Memory B cell (primary cell): ENCODE measurements at places on chromosomes 12 and 14.

DNA sequence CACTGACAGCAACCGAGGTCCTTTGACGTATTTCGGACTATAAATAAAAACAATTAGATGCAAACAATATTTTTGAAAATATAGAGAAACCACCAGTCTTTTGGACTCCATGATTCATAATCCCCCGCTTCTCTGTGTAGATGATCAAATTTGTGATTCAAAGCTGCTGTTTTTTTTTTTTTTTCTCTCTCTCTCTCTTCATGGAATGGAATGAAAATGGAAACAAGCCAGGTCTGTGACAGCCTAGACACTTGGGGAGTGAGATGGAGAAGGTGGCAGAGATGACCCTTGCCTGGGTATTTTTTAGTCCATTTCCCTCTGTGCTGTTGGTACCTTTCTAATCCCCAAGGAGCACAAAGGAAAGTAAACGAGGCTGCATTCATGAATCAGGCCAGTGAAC is 248.5 kb downstream of the GLT1D1 start:
- no peak for DNase-seq

DNA sequence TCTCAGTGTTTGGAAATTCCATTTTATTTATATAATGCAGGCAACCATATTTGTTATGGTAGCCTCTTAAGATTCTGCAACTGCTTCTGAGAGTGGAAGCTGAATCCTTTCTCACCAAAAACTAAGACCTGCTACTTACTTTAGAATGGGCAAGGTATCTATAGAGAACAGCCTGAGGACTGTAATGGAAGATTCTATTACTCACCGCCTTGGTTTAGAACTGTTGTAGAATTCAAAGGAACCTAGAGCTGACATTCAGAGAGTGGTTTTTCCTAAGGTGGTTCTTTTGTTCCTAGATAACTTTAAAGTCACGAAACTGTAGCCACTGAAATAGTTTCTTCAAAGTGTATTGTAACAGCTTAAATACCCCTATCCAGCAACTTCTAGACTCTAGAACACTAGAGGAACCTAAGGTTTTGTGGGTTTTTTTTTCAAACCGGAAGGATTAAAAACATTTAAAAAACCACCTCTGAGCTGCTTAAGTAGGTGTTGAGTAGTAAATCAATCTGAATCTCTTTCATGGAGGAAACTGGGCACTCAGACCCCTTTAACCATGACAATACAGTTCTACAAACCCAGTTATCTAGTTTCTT is 4.2 kb downstream of the TDP1 start:
- DNase-seq, result no peak

DNA sequence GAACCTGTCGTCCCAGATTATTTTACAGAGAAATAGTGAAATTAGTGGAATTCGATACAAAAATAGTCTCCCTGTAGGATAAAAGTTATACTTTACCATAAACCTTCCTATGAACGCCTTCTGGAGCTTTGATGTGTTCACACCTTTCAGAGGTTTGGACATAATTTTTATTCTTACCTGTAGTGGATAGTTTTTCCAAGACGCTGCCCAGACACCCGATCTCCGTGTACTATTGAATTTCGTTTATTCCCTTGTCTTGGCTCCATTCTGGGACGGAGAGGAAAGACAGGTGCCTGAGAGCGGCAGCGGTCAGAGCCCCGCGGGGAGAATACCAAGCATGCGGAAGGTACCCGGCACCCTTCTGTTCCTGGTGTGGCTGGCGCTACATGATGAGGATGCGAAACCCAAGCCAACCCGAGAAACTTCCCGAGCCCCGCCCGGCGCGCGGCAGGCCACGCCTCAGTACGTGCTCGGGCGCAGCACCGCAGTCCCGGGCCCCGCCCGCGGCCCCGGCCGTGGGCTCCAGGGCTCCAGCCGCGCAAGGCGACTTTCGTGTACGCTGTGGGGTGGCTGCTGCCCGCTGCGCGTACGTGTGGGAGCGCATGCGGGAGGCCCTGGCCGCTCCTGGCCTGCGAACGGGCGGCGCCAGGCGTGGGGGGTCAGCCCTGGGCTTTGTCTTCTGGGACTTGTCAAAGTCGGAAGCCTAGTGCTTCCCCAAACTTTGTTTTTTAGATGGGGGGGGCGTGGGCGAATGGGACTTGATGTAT is 11.3 kb upstream of the SNAPC1 start:
- DNase-seq, result peak; percentile 77

- no peak for DNase-seq
Measured at GRCh38 chr14:41558490-41558889, 48.2 kb upstream of the LRFN5 start.

GRCh38 chr12:26451763-26452162 is 256.4 kb downstream of the SSPN start:
- DNase-seq, result no peak

GRCh38 chr12:93664573-93665138 is 12.5 kb upstream of the CRADD start:
- DNase-seq, result no peak

DNA sequence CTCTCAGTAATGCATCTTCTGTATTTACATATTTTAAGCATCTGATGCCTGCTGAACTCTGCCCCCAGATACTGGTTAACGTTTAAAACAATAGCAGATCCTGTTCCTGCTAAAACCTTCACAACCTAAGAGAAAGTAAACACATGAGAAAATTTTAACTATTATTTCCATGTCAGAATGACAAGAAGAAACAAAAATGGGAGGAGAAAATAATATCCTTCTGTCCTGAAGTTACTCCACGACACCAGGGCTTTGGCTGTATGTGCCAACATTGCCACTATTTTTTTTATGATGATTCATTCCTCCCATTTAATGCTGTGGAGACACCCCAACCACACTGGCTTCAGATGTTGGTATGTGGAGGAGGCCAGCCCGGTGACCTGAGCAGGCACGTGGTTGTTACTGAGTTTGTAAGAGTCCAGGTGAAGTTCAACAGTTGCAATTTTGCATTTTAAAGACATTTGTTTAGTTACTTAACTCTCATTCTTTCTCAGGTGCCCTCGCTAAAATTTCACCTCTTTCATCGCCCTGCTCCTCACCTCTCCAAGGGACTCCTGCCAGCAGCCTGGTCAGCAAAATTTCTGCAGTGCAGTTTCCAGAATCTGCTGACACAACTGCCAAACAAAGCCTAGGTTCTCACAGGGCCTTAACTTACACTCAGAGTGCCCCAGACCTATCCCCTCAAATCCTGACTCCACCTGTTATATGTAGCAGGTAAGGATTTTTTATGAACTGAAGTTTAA is 65.5 kb upstream of the SLCO1C1 start:
- DNase-seq, result no peak

DNA sequence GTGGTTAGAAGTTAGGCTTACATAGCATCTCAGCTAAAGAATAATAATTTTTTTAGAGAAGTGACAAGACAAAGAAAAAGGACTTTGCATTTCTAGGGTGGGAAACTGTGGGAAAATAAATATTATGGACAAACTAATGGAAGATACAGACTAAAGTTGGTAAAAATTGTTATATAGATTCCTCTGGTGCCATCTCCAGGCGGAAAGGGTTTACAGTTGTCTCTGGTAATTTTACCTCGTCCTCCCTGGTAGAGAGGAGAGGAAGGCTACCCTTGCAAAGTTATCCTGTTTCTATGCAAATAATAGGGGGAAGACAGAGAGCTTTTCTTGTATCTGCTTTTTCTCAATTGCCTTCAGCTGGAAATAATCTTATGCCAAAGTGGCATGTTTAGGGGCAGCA is 5.2 kb downstream of the OR11G2 start:
- no peak for DNase-seq

DNA sequence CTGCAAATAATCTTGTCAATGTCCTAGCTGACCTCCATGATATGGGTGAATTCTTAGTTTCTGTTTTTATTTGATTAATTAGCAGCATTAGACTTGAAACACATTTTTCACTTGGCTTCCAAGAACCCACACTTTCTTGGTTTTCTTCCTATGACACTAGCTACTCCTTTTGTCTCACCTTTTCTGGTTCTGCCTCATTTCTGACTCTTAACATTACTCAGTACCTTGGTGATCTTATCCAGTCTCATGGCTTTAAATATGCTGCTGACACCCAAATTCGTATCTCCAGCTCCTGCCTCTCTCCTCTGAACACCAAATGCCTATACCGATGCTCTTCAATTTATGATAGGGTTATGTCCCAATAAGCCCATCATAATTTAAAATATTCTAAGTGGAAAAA is 32.0 kb upstream of the SSTR1 start:
- no peak for DNase-seq

DNA sequence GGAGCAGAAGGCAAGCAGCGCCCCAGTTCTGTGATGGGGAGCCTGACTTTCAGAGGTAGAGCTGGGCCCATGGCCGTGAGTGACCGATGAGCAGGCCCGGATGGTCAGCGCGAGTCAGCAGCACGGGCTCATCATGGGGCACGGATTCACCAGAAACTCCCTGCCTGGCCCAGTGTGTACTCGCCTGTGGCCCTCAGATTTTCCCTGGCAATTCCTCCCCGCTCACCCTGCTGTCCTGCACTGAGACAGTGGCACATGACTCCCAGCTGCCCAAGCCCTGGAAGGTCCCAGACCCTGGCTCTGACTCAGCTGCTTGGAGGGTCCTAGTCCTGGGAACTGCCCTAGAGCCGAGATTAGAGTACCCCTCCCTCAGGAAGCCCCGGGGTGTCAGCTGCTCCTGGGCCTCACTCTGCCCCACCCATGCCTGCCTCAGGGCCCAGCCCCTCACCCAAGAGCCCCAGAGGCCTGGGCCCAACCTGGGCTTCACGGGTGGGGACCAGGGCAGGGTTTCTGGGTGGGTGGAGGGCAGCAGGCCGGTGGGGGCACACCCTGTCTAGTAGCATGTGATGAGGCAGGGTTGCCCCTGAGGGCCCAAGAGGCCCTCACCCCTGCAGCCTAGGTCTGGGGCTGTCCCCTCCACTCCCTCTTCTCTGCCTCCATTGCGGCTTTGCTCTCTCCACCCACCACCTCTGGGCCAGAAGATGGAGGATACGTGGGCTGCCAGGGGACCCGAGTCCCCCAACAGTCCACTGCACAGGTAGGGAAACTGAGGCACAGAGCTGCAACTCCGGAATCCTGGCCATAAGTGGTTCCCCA is 8.4 kb downstream of the TRMT61A start:
- no peak for DNase-seq

GRCh38 chr12:3752741-3753486 is at the start of gene CRACR2A:
CRACR2A (minus strand) TSS chr12:3753109; CDS start chr12:3696999, 56,110 bp downstream.
- peak; percentile 80 for DNase-seq

DNA sequence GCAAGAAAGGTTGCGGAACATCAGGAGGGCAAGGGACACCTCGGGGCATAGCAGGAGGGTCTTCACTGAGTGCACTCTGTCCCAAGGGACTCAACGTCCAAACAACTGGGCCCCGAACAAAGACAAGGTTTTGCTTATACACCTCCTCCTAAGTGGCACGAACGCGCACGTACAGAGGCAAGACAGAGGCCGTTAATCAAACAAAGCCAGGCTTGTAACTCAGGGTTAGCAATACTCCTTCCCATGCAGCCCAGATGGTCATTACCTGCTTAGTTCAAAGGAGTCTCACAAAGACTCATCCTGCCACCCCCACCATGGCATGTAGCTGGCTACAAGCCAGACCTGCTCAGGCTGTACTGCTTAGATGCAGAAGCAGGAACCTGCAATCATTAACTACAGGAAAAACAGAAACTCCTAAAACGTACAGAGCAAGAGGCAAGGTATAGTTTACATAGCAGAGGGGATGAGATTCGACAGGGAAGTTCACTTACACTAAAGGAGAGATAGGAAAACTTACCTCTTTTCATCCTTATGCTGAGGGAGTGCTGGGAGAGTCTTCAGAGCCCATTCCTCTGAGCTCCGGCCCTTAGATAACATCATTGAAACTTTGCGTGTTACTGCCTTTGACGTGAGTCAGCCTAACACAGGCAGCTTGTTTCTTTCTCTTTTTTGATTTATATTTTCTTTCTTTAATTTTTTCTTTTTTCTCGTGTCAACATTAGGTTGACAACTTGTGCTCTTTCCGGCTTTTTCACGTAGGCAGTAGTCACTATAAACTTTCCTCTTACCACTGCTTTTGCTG is 1319.1 kb downstream of the TMEM121 start:
- DNase-seq, result peak; percentile 50

DNA sequence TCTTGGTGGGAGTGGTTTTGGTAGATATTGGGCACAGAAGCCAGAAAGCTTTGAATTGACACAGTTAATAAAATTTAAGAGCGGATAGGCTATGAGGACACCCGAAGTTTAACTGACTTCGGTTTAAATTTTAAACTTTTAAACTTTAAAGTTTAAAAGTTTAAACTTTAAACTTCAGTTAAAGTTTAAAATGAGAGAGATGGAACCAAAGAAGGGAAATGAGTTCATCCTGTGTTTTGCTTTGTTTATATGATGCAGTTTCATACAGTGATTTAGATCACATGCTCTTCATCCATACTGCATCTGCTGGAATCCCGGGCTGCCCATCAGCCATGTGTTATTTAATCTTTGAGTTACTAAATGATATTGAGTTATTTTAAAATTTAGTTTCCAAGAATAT is 27.2 kb upstream of the LRRK2 start:
- no peak for DNase-seq

DNA sequence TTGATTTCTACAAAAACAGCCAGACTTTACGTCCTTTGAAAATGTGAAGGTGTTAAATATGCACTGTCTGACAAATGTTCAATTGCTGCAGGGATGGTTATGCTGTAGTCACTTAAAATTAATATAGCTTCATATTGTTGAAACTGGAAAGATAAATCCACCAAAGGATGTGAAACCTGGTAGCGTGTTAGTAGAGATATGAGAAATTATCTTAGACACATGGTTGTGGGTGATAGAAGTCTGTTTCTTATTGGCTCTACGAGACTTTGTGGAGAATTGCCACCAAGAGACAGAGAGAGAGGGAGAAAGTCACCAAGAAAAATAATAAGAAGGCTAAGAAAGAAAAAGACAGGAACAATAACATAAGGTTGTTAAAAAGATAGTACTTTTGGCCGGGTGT is 2.6 kb upstream of the CAPRIN2 start:
- DNase-seq, result no peak
